Stimulated activated naive CD8-positive, alpha-beta T cell treated with anti-CD3 and anti-CD28 coated beads, Interleukin-15, Interleukin-2, amounts not matched to agents 100 U/mL and 50 U/mL, for 24 hours (primary cell): ENCODE measurements at places on chromosomes 13 and 19.

GRCh38 chr19:9850235-9850959, 15.3 kb downstream of the PIN1 start:
- DNase-seq = no peak

DNA sequence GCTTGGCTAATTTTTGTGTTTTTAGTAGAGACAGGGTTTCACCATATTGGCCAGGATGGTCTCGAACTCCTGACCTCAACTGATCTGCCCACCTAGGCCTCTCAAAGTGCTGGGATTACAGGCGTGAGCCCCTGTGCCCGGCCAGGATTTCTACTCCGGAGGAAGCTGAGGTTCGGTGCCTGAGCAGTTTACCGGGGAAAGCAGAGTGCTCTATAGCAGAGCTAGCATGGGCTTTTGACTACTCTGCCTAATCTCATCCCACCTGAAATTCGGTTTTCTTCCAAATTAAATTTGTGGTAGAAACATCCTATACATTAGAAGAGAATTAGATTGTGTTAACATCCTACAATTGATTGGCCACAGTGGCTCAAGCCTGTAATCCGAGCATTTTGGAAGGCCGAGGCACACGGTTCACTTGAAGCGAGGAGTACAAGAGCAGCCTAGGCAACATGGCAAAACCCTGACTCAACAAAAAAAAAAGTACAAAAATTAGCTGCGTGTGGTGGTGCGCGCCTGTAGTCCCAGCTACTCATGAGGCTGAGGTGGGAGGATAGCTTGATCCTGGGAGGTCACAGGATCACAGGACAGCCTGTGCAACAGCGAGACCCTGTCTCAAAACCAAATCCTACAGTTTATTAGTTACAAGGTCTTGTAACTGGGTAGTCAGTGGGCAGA, 1.6 kb downstream of the RPL13A start:
- no peak for DNase-seq

DNA sequence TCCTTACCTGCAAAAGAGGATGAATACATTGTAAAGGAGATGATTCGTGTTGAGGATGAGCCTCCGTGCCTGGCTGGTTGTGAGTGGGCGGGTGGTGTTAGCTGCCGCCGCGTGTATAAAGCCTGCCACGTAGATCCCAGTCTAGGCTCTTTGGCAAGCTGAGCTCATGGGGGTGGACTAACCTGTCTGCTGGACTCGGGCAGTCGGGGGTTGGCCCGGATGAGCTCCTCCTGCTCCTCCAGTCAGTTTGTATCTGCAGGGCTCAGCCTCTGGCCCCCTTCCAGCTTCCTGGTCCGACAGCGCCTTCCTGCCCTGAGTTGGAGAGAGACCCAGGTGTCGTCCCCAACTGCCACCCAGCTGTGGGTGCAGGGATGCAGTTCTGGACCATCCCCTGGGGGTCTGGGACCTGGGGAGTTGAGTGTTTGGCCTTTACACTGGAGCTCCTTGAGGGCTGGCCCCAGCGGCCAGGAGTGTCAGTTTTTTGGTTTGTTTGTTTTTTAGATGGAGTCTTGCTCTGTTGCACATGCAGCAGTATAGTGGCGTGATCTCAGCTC, 20.9 kb downstream of the TECR start:
- no peak for DNase-seq

DNA sequence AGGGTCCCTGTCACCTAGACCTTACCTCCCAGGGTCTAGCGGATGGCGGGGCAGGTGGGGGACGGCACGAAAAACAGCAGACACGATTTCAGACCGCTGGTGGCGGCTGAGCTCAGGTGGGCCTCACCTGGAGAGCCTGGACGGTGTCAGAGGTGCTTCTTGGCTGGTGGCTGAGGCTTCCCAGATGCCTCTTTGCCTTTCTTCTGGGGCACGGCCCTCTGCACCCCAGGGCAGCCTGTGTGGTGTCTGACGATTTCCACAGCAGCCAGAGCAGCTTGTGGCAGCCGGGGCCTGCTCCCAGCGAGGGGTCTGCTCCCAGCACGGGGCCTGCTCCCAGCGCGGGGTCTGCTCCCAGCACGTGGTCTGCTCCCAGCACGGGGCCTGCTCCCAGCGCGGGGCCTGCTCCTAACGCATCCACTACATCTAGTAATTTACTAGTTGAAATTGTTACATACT, 66.7 kb downstream of the ATP11A start:
- no peak for DNase-seq

DNA sequence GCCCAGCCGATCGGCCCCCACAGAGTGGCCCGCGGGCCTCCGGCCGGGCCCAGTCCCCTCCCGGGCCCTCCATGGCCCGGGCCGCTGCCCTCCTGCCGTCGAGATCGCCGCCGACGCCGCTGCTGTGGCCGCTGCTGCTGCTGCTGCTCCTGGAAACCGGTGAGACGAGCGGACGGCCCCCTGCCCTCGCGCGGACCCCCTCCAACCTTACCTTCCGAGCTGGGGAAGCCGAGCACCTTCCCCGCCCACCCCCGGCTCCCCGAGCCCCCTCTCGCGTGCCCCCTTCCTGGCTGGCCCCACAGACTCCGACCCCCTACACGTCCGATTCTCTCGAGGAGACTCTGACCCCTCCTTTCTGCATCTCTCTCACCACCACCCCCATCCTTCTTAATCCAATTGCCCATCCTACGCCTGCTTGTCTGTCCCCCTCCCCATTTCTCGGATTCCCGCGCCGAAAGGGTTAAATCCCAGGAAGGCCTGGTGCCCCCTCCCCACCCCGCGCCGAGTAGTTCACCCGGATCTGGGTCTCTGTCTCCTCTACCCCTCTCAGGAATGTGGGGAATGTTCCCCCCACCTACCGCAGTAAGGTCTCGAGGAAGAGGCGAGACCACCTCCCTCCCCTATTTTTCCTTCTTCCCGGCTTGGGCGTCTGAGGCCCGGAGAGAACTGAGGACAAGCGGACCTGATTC, 502 bp downstream of the NECTIN2 start:
- no peak for DNase-seq

GRCh38 chr19:51166846-51167490, 24.9 kb downstream of the SIGLEC7 start:
- DNase-seq = peak; percentile 25

GRCh38 chr13:102677122-102677521, 17.7 kb downstream of the METTL21C start:
- no peak for DNase-seq

DNA sequence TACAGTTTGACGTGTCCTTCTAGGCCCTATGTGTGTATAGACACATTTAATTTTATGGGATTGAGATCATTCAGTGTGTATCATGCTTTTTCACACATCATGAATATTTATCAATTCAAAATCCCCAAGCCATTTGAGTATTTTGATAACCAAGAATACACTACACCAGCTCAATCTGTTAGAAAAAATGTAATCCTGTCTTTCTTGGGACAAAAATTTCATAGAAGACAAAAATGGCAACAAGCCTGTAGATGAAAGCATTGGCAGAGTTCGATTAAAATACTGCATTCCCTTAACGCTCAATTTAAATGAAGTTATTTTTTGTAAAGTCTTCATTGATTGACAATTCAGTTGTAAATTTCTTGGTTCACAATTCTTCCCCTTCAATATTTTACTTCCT, 41.9 kb downstream of the WDR87 start:
- no peak for DNase-seq

DNA sequence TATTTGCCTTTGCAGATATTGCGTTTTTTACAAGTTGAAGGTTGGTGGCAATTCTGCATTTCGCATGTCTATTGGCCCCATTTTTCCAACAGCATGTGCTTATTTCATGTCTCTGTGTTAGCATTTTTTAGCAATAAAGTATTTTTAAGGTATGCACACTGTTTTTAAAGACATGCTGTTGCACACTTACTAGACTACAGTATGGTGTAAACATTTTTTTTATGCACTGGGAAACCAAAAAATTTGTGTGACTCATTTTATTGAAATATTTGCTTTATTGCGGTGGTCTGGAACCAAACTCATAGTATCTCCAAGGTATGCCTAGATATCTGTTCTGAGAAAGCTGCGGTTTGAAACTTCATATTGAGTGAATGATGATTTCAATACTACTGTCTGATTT, 55.4 kb upstream of the RNF113B start:
- DNase-seq = no peak

DNA sequence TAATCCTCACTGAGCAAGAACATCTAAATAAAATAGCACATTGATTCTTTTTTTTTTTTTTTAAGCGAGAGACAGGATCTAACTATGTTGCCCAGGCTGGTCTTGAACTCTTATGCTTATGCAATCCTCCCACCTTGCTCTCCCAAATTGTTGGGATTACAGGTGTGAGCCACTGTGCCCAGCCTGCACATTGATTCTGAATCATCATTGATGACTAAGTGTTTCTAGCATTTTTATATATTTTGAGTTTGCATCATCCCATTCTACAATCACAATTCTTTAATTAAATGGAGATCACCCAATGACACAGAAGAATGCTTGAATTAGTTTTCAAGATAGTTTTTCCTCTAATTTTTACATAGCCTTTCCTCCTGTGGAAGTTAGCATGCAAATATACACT, 354.1 kb downstream of the KLF5 start:
- DNase-seq = no peak

DNA sequence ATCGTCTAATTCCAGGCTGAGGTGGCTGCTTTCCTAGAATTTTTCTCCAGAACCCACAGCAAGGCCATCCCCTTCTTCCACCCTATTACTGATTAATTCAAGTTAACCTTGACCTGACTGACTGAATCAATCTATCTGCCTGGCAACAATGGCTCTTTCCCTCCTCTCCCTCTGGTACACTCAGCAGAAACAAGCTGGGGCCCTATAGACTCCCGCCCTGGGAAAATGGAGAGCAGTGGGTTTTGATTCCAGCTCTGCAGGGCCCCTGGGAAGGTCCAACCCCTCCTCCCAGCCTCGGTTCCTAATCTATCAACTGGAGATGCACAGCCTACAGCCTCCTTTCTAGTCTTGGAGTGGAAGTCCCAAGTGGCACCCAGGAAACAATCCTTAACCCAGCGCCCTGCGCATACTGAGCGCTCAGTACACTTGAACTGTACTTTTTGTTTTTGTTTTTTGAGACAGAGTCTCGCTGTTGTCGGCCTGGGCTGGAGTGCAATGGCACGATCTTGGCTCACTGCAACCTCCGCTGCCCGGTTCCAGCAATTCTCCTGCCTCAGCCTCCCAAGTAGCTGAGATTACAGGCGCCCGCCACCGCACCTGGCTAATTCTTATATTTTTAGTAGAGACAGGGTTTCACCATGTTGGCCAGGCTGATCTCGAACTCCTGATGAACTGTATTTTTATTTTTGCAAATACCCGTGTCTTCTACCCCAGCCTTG, 5.2 kb upstream of the C3 start:
- DNase-seq = no peak

GRCh38 chr13:57675526-57675925, 44.0 kb downstream of the PCDH17 start:
- no peak for DNase-seq

- no peak for DNase-seq
Observed at GRCh38 chr13:109314101-109314500, 472.3 kb downstream of the IRS2 start.

DNA sequence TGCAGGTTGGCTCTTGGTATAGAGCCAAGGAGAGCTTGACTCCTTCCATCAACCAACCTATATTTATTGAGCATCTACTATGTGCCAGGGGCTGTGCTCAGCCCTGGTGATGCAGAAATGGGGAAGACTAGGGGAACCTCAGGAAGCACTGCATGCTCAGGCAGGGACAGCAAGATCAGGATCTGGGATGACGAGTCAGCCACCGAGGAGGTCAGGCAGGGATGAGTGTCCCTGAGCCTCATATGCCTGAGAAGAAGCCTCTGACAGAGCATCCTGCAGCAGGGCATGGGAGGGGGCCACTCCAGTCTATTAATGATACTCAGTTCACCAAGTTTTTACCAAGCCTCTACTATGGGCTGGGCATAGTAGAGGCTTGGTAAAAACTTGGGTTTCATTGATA, 158.1 kb downstream of the KATNAL1 start:
- DNase-seq = no peak

GRCh38 chr19:43675269-43675879, 5.4 kb upstream of the PLAUR start:
- no peak for DNase-seq

GRCh38 chr19:34155686-34156085, 16.6 kb upstream of the LSM14A start:
- DNase-seq = no peak

- peak; percentile 49 for DNase-seq
Observed at GRCh38 chr19:39996218-39996810, 546 bp upstream of the ZNF546 start.

- DNase-seq = no peak
Observed at GRCh38 chr13:56902276-56902675, 238.4 kb upstream of the PRR20A start.

DNA sequence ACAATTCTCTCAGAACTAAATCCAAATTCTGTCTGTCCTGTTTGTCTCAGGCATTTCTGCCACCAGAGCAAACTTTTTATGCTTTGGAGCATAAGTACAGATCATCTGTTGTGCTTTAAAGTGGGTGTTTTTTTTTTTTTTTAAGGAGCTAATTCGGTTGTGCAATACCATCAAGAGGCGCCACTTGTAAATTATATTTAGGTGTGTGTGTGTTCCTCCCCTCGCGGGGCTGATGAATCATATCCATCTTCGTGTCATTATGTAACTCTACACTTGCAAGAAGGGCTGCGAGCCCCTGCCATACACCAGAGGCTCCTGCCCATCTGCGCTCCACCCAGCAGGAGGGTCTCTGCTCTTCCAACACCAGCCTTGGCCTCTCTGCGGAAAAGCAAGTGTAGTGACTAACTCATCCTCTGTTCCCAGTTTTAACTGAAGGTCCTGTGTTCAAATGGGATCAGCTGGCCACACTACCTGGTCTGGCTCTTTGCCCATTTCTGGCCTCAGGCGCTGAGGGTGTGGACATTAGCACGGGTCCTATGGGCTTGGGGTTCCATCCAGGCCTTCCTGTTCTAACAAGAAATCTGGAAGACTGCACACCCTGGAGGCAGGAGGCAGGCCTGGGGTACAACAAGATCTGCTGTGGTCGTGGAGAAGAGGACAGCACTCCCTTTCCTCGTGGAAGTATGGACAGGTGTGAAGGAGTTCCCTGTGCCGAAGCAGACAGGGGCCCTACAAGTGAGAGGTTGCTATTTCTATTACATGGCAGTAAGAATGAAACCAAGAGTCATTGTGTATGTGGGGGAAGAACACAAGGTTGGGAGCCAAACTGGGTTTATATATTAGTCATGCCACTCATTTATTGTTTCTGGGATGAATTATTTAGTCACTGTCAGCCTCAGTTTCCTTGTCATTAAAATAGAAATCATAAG, 96.1 kb upstream of the MBNL2 start:
- peak; percentile 13 for DNase-seq

GRCh38 chr13:30861163-30861562, 44.9 kb upstream of the MEDAG start:
- no peak for DNase-seq

DNA sequence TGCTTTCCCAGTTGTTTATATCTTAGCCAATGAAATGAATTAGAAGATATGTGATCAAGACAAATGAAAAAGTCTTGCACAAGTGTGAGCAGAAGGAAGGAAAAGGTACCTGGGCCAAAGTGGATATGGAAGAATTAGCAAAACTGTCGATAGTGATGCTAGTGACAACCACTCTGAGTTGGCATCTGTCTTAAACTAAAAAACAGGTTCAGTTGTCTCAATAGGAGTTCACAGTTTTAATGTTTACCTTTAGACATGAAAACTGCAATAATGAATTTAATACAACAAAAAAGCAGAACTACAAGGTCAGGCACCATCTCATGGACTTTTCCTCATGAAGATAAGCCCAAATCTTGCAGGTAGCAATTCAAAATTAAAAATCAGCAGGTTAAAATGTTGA, 688.5 kb downstream of the EFNB2 start:
- DNase-seq = no peak
